ENCODE measurements at places on chromosomes 6 and 20. TPM values are rescaled to one million over a fixed set of nuclear protein-coding genes. Genes with fewer than 3 reads are reported as not detected.

Gene PROKR2
- total RNA-seq = under 0.01 TPM

Gene TMEM200A
- total RNA-seq = 3.0 TPM

Gene GABRR1
- not detected for total RNA-seq

Gene CRISP1
- total RNA-seq = not detected

Gene GINM1
- total RNA-seq = 59.3 TPM

Gene LKAAEAR1
- total RNA-seq = 0.97 TPM

Gene ADTRP
- 5.3 TPM for total RNA-seq

Gene FAM217A
- not detected for total RNA-seq

Gene CENPW
- 28.9 TPM for total RNA-seq

Gene MAD2L1BP
- 29.9 TPM for total RNA-seq

Gene PTCRA
- not detected for total RNA-seq

Gene WFDC10A
- total RNA-seq = not detected

Gene CAGE1
- 0.15 TPM for total RNA-seq

Gene SALL4
- 0.46 TPM for total RNA-seq

Gene SEL1L2
- not detected for total RNA-seq

Gene FERMT1
- 0.65 TPM for total RNA-seq

Gene C4B
- 1.1 TPM for total RNA-seq

Gene EEF1E1
- 113 TPM for total RNA-seq

Gene LINC00237
- total RNA-seq = not detected

Gene OLIG3
- total RNA-seq = not detected

Gene ID4
- not detected for total RNA-seq

Gene REM1
- not detected for total RNA-seq

Gene MAP7
- total RNA-seq = 0.32 TPM

Gene B3GAT2
- not detected for total RNA-seq

Gene GSTA2
- not detected for total RNA-seq

Gene C6orf58
- total RNA-seq = not detected

Gene DTD1
- 117 TPM for total RNA-seq

Measured in epithelial cell of umbilical artery (primary cell).